ENCODE measurements at places on chromosomes 1 and 21.

DNA sequence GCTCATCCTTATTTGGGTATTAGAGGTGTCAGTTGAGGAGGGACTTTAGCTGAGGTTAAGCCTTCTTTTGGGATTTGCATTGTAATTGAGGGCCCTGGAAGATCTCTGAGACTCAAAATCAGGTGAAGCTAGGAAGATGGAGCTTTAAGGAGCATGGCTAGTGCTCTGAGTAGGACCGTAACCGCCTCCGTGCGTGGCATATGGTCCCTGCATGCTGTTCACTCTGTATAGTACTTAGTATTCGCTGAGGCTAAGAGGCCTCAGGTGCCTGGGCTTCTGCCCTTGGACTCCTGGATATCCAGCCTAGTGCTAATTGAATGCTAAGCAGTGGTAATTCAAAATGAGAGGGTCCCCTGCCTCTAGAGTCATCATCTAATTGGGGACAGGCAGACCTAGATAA, 22.5 kb downstream of the NSUN4 start:
- no peak for DNase-seq

DNA sequence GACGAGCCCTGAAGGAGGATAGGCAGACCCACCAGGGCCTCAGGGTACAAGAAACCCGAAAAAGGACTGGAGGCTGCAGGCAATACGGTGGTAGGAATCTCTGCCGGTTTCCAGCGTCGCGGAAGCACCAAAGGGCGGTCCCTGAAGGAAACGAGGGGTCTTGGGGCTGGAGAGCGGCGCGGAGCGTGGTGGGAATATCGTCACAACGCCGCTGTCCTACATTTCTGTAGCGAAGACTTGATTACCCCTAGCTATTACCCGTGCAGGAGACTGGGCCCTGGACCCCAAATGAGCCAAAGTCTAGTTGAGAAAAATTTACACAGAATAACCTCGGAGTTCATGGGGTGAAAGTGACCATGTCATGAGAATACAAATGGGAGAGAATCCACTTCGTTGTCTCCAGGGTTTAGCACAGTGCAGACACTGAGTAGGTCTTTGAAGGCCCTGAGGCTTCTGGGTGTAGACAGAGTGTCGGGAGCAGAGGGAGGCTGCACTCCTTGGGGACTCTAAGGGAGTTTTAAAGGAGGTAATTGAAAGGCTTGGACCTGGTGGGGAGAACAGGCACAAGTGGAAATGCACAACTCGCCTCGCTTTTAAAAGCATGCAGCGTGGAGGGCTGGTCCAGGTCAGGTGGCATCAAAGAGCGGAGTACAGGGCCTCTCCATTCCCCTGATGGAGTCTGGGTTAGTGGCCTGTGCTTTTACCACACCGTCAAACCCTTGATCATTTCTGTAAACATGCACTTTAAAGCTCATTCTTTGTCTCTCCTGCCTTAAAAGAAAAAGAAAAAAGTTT, 1.5 kb downstream of the ATP1A1 start:
- DNase-seq, result no peak

DNA sequence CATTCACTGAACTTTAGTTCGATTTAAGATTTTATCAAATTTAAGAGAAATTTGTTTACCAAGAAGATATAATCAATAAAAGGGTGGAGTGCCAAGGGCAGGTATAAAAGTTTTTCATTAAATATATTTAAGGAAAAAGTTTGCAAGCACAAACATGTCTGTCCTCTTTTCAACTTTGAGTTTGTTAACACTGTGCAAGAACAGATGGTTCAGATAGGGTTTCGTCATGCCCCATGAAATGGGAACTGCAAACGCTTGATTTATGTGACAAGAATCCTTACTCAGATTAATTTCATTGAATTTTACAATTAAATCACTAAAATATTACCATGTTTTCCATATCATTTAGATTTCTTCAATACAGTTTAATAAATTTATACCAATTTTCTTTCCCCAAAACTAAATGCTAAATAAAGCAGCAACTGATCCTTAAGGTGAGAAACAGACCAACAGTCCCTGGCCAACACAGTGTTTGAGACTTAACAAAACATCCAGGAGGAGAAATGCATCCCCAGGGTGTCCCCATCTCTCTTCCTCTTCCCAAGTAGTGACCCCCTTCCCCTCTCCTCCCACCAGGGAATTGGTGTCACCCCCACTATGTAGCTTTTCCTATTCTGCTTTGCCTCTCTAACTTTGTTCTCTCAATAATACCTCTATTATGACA, 292.9 kb downstream of the LTN1 start:
- DNase-seq, result no peak

GRCh38 chr1:228972576-228972975, 237.3 kb downstream of the RHOU start:
- DNase-seq, result no peak

- peak; percentile 59 for DNase-seq
Measured at GRCh38 chr1:12636098-12636950, 7.6 kb upstream of the AADACL4 start.

DNA sequence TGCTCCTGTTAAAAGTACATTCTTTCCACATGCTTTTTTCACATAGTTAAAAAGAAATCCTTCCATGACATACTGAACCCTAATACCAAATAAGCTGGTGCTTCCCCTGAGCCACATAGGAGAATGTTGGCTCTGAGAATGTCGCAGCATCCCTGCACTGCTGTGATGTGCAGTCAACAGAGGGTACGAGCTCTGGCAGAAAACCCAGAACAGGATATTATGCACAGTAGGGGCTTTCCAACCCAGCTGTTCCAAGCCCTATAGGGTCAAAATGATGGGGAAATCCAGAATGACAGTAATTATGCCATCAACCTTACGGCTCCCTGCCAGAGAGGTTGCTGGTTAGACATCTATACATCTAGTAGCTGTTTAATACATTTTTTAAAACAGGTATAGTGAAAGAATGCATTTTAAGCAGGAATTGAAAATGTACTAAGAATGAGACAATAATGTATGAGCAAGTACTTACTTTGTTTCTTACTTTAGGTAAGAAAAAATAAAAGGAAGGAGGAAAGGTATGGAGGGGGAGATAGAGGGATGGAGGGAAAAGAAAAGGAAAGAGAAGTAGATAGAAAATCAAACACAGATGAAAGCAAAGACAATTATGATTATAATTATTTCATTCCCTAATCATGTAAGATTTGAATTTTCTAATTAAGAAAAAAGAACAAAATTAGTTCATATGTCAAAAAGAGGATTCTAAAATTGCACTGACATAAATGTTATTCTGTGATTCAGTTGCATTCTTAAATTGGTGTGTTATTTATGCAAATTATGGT, 126.0 kb downstream of the NR5A2 start:
- no peak for DNase-seq

DNA sequence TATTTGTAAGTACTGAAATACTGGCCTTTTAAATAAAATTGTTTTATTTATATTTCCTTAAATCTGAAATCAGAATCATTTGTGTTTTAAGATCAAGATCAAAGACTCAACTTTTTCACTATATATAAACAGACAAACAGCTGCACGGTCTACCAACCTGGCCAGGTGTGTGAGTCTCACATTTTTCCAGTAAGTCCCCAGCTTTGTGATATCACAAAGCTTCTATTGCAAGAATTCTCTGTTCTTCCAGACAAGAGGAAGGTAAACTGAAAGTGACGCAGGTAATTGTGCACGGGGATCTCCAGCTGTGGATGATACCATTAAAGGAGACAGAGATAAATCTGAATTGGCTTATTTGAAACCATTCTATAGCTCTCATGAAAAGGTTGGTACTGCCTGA, 41.2 kb upstream of the CYP2J2 start:
- no peak for DNase-seq

- no peak for DNase-seq
Measured at GRCh38 chr1:63122079-63122478, 200.3 kb upstream of the FOXD3 start.

DNA sequence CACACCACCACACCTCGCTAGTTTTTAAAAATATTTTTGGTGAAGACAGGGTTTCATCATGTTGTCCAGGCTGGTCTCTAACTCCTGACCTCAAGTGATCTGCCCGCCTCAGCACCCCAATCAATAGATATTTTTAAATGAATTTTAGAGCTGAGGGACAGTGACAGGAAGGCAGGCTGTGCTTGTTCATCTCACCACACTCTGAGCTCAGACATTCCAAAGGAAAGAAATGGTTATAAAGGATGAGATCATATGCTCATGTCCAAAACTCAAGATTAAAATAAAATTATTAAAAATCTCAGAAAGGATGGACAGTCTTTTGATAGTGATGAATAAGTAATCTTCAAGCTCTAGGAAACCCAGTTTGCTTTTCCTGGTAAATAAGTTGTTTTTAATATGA, 40.9 kb downstream of the L1TD1 start:
- DNase-seq, result no peak

- DNase-seq, result no peak
Measured at GRCh38 chr1:236618507-236618906, 14.2 kb upstream of the HEATR1 start.

- DNase-seq, result no peak
Measured at GRCh38 chr1:229180161-229180560, 90.8 kb upstream of the RAB4A start.

- DNase-seq, result no peak
Measured at GRCh38 chr1:211925016-211925415, 94.5 kb upstream of the LPGAT1 start.

- DNase-seq, result no peak
Measured at GRCh38 chr1:236103059-236103458, 38.2 kb upstream of the NID1 start.

DNA sequence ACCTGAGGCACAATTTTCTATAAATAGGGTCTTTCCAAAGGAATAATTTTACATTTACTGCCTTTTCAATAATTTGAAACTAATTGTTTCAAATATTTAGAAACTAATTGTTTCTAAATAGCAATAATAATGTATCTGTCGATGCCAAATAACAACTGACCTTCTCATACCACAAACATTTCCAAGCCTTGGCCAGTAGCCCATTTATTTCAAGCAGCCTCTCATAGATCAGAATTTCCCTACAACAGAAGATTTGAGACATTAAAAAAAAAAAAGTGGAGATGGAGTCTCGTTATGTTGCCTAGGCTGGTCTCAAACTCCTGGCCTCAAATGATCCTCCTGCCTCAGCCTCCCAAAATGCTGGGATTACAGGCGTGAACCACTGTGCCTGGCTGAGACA, 2.1 kb upstream of the GFI1 start:
- no peak for DNase-seq

DNA sequence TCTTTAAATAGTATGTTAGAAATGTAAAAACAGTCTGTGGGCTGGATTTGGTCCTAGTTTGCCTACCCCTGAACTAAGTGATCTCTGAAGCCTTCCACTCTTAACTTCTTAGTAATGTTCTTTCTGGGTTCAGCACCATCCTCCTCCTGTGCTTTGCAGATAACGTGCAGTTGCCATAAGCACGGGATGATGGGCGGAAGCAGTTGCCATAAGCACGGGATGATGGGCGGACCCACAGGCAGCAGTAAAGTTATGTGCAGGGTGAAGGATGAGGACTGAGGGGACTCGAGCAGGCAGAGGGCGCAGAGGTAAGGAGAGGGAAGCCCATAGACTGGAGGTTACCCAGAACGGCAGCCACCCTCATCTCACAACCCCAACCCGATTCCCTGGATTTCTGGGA, 25.6 kb downstream of the GPA33 start:
- DNase-seq, result no peak

GRCh38 chr1:81513796-81514354, 286.9 kb upstream of the ADGRL2 start:
- DNase-seq, result no peak

DNA sequence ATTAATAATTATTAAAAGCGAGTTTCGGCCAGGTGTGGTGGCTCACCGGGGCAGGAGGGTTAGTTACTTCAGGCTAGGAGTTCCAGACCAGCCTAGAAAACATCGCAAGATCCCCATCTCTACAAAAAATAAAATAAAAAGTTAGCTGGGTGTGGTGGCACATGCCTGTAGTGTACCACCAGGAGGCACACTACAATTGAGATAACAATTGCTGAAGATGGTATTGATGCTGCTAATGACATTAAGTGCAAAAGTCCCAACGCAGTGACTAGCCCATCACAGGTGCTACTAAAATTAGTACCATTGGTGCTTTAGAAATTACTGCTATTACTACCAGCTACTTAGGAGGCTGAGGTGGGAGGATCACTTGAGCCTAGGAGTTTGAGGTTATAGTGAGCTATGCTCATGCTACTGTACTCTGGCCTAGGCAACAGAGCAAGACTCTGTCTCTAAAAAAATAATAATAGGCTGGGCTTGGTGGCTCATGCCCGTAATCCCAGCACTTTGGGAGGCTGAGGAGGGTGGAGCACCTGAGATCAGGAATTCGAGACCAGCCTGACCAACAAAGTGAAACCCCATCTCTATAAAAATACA, 156.6 kb downstream of the GREM2 start:
- no peak for DNase-seq

DNA sequence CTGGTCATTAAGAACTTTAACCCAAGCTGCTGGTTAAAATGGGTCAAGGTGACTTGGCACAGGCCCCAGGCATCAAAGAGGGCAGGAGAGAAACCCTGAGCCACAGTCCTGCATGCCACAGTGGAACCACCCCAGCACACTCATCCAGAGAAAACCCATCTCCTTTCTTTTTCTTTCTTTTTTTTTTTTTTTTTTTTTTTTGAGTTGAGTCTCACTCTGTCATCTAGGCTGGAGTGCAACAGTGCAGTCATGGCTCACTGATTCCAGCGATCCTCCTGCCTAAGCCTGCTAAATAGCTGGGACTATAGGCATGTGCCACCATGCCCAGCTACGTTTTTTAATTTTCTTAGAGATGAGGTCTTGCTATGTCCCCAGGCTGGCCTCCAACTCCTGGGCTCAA, 109.2 kb upstream of the RAB4A start:
- DNase-seq, result no peak

GRCh38 chr1:1259540-1259939, 13.0 kb upstream of the C1QTNF12 start:
- no peak for DNase-seq

- DNase-seq, result peak; percentile 39
Measured at GRCh38 chr1:6490181-6491080, 1.0 kb downstream of the PLEKHG5 start.

DNA sequence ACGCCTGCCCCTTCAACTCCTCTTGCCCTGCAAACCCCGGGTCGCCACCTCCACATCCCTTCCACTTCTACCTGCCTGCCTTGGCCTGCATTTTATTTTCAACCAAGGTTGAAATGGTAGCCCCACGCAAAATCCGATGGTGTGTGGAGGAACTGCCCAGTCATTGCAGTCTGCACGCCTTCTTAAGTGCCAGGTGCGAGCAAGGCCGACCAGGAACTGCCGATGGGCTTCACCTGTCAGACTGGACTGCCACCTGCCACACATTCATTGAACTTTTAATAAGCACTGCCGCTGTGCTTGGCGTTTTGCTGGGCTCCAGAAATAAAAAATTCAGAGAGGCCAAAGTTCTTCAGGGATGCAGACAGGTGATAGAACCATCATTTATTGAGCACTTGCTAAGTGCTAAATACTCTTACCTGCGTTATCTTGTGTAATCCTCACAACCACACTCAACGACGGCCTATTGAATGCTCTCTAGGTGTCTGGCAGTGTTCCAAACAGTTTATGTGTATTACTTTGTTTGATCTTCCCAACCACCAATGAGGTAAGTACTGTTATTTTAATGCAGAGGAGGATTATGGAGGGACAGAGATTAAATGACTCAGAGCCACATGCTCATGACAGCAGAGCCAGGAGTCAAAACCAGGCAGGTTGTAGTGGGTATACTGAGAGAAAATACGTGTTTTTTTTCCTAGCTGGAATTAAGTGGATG, 36.2 kb downstream of the CACHD1 start:
- DNase-seq, result no peak

GRCh38 chr1:37932759-37933158, 14.1 kb downstream of the INPP5B start:
- no peak for DNase-seq

GRCh38 chr1:235736263-235736662, 86.7 kb upstream of the GNG4 start:
- DNase-seq, result no peak

GRCh38 chr1:165598676-165599059, 32.4 kb upstream of the MGST3 start:
- DNase-seq, result no peak
